ENCODE measurements at places on chromosomes 7 and 10.

- DNase-seq = no peak
These were observed 372.6 kb downstream of the LRMDA start for GRCh38 chr10:75803816-75804552.

DNA sequence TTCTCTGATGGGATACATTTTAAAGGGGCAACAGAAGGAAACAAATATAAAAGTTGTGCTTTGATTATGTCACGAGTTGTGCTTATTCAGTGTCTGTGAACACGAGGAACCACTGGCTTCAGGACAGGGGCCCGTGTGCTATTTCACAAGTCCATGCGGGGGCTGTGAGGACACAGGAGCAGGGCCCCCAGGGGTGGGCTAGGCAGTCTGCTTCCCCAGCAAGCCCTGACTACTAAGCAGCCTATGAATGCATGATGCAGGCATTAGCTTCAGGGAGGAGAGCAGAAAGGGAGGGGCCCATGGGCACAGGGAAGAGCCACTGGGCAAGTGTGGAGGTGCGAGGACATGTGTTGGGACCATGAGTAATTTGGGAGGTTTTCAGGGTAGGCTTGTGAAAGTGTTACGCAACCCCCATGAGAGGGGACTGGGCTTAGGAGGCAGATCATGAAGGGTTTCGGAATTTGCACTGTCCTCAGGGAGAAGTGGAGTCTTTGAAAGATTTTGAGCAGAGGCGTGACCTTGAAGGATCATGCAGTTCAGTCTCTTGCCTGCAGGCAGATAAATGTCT is 424.9 kb downstream of the CALN1 start:
- DNase-seq = no peak

GRCh38 chr10:97549587-97550322 is 22.8 kb upstream of the ANKRD2 start:
- DNase-seq = no peak

GRCh38 chr10:99852481-99853213 is 70.2 kb downstream of the ABCC2 start:
- no peak for DNase-seq

DNA sequence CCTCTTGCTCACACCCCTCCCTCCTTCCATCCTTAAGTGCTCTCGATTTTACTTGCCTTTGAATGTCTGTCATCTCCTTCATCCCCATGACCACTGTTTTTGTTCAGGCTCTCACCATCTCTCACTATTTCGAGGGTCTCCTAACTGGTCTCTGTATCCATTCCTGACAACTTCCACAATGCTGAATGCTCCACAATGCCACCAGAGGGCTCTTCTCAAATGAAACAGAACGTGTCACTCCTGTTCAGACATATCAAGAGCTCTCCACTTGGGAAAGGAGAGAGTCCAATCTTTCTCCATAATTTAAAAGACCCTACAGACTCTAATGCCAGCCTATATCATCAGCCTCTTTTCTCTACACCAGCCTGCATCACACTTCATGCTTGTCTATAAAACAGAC is 9.0 kb upstream of the SLC13A1 start:
- no peak for DNase-seq

- no peak for DNase-seq
These were observed 20.7 kb downstream of the CHST3 start for GRCh38 chr10:71984809-71985388.

GRCh38 chr7:6315746-6316145 is 43.3 kb upstream of the CYTH3 start:
- no peak for DNase-seq

DNA sequence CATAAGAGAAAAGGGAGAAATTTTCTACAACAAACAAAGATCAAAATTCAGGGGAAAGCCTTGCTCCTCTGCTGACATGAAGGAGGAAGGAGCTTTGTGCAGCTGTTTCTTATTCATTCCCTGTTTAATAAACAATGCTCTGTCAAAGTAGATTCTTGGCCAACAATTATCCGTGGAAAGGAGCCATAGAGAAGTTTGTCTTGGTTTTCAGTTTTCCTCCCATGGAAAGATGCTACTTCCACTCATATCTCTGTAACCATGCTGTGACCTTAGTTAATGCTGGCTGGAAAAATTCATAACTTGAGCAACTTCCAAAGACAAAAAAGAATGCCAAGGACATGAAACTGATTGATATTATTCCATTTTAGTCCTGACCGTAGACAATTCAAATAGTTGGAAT is 8.1 kb downstream of the DDC start:
- DNase-seq = no peak

- DNase-seq = peak; percentile 56
These were observed 162.9 kb downstream of the FANK1 start for GRCh38 chr10:126059076-126059826.

DNA sequence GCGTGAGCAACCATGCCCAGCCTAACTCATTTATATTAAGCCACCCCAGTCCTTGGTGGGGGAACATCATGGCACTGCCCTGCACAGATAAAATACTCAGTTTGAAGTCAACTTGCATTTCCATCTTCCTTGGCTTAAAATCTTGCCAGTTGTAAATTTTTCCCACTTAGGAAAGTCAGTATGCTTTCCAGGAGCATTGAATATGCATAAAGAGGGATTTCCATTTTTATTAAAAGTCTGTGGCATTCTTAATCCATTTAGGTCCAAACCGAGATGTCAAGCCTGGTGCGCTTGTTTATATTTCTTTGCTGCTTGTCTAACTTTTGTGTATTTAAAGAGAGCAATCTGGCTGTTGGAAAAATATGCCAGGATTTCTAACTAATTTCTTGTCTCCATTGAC is 26.1 kb downstream of the MAP3K8 start:
- no peak for DNase-seq

GRCh38 chr7:11538751-11539299 is 293.2 kb downstream of the THSD7A start:
- no peak for DNase-seq

GRCh38 chr10:27035163-27035562 is 65.1 kb downstream of the ANKRD26 start:
- no peak for DNase-seq

DNA sequence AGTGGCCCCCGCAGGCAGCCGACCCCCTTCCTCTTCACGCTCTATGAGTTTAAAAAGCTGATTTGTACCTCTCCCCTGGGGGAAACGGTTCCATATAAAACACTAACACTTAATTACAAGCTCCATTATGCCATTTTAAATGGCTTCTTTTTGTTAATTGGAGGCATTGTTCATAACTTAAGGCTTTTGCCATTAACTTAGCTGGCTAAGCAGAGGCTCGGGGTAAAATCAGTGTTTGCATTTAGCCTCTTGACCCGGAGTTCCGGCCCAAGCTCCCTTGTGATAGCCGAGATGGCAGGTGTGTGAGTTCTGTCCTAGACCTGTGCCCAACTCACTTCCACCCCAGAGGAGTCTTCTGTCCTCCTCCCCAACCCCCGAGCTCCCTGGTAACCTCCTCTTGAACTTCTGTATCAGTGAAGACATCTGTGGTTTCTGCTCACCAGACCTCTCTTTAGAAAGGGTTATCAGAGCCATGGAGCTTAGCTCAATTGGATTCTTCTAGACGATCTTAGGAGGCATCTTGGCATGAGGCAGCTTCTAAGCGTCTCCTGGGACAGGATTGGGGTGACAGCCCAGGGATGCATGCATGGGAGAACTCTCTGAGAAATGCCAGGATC is 34.2 kb upstream of the SH2B2 start:
- no peak for DNase-seq

- DNase-seq = no peak
These were observed 5.8 kb downstream of the LIPA start for GRCh38 chr10:89245802-89246201.

- DNase-seq = no peak
These were observed 6.3 kb downstream of the LIPF start for GRCh38 chr10:88670497-88670896.

DNA sequence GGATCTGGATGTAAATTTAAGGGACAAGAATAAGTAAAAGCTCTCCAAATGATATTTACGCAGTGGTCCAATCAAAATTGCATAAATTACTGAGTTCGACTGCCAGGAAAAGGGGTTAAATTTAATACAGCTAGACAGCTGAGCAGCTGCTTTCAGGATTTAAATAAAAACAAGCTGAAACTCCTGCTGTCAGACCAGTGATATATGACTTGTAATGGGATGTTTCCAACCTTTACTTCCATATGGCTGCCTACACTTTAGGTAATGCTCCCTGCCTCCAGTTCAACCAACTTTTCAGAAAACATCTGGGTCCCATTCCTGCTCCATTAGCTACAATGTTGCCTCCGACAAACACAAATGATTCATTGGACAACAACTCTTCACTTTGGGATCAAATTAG is 326.3 kb upstream of the DGKB start:
- DNase-seq = no peak

- no peak for DNase-seq
These were observed 101.4 kb upstream of the GLI3 start for GRCh38 chr7:42338231-42338915.

GRCh38 chr10:72229261-72230251 is 13.5 kb upstream of the ASCC1 start:
- no peak for DNase-seq

Data from HS-5 (cell line).